ENCODE measurements at places on chromosomes 16 and 17.

- no peak for DNase-seq
These were observed 153.4 kb upstream of the GSE1 start for GRCh38 chr16:85459529-85460251.

- DNase-seq = no peak
These were observed 6.3 kb downstream of the CASKIN1 start for GRCh38 chr16:2190002-2190658.

DNA sequence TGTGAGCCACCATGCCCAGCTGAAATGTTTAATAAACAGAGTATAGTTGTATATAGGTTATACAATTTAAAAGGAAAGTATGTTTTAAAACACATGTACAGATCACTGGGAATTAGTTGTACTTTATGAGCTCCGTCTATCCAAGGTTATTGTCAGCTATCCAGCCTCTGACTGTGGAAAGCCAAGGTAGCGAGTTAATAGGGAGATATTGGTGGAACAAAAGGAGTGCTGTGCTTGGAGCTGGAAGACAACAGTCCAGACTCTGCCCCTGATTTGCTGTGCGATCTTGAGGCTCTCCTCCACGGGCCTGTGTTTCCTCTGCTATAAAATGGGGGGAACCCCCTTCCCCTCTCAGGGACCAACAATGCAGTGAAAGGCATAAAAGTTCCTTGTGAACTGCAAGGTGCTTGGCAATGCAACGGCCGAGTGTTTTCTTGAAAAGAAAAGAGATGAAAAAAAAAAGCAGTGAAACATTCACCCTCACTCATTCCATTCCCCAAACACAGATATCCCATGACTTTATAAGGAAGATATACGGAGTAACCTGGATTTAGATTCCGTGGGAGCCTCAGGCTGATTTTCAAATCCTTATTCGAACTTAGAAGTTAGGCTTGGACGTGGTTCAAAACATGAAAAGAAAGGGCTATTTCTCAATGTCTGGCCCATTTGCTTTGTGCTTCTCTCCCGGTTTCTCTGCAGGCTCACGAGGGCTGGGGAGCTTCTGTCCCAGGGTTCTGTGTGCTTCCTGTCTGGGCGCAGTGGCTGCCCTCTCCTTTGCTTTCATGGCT, 34.1 kb downstream of the CUEDC1 start:
- no peak for DNase-seq

DNA sequence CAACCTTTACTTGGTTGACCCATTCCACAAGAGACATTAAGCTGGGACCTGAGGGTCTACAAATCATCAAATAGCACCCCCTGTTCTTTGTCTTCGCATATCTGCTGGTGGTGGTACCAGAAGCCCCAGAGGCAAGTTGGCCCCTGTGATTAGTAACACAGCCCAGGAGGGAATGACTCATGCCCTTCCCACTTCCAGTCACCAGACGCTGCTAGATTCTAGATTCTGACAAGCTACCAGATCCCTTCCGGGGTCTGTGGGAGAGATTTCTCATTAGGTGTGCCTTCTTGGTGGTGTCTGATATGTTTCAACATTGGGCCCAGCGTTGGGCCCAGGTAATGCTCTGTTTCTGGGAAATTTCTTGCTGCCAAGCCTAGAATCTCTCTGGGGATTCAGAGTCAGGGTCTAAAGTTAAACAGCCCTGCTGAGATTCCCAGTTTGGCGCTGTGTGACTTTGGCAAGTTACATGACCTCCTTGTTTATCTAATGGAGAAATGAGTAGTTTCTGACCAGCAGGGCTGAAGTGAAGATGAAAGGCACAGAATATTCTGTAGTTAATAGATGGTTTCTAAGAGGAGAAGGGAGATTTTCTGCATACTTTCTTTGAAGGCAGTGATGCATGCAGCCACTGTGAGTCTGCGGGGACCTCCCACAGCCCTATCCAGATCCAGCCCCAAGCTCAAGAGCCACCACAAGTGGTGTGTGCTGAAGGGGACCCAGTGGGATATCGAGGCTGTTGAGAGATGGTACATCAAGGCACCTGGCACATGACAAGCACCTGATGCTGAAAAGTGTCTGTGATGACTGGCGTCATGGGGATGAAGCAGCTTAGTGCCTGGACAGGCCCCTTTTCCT, 3.9 kb downstream of the TRPV2 start:
- DNase-seq = no peak

DNA sequence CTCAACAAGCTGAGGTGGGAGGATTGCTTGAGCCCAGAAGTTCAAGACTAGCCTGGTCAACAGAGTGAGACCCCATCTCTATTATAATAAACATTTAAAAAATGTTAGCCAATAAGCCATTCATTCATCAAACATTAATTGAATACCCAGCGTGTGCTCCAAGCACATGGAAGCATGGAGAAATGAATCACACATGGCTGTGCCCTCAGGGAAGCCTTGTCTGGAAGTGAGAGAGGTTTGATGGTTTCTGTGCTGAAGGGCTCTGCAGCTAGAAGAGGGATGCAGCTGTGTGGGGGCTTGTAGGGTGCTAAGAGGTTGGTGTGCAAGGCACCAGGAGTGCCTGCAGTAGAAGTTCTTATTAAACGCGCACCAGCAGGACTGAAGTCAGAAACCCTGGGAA, 11.2 kb downstream of the CYB5D2 start:
- DNase-seq = no peak

GRCh38 chr17:38353086-38353604, 1.5 kb downstream of the SOCS7 start:
- DNase-seq = no peak

DNA sequence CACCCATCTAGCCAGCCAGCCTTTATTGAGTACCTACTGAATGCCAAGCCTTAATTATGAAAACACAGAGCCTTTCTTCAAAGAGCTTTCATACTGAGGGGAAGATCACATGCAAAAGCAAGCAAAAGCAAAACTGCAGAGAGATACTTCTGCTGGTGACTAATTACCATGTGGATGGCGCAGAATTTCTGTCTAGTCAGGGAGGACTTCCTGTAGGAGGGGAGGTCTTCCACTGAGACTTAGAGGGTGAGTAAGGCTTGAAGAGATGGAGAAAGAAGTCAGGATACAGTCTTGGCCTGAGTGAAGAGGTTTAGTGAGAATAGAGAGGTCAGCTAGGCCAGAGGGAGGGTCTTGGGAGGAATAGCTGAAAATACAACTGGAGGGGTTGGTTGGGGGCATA, 53.9 kb upstream of the CCL2 start:
- no peak for DNase-seq

- no peak for DNase-seq
These were observed 83.2 kb downstream of the MGAT5B start for GRCh38 chr17:76951375-76951905.

DNA sequence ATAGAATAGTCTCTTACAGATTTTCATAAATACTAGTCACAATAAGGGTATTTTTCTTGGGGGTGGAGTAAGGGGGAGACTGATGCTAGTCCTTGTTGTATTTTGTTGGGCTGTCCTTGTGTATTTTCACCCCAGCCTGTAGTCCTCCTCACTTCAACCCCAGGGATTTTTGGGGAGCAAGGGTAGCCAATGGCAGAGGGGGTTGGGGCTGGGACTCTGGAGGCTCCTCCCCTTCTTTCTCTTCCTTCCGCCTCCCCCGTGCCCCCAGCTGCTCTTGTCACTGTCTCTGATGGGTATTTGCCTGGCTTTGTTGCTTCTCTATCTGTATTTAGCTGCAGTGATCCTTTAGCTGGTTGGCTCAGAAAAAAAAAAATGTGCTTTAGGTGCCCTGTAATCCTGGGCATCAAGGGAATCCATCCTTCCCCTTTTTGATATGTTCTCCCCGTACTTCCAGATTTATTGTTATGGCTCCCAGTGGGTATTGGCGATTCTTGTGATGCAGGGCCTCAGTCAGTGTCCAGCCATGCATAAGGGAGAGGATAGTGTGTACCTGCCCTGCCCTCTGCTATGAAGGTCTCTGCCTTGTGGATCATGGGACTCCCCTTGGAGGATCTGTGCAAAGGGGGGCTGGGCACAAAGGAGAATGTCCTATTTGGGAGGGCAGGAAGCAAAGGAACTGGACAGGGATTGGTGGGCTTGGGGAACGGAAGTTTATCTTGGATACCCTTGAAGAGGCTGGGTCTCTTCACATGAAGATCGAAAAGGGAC, 16.5 kb downstream of the SNF8 start:
- DNase-seq = no peak

DNA sequence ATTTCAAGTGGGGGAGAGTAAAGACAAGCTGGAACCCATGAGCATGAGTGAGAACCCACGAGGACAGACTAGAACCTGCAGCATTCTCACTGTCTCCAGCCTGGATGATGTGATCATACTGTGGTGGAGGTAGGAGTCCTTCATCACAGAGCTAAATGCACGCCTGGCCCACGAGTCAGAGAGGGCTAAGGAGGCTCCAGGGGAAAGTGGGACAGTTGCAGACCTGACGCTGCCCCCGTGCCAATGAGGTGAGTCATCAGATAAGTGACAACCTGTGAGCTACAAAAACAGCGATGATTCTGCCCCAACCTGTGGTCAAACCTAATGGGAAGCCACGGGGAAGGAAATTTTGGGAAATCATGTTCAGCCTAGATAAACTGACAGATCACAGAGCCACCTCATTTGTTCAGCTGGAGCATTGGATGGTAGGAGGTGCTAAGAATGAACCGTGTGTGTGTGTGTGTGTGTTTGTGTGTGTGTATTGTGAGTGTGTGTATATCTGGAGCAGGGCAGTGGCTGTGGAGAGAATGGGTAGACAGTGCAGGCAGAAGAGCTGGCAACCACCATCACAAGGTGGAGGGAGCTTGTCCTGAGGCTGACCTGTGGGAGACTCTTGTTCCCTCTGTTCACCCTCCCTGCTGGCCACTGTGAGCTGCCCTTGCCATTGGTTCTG, 131.8 kb downstream of the UTP18 start:
- DNase-seq = no peak

DNA sequence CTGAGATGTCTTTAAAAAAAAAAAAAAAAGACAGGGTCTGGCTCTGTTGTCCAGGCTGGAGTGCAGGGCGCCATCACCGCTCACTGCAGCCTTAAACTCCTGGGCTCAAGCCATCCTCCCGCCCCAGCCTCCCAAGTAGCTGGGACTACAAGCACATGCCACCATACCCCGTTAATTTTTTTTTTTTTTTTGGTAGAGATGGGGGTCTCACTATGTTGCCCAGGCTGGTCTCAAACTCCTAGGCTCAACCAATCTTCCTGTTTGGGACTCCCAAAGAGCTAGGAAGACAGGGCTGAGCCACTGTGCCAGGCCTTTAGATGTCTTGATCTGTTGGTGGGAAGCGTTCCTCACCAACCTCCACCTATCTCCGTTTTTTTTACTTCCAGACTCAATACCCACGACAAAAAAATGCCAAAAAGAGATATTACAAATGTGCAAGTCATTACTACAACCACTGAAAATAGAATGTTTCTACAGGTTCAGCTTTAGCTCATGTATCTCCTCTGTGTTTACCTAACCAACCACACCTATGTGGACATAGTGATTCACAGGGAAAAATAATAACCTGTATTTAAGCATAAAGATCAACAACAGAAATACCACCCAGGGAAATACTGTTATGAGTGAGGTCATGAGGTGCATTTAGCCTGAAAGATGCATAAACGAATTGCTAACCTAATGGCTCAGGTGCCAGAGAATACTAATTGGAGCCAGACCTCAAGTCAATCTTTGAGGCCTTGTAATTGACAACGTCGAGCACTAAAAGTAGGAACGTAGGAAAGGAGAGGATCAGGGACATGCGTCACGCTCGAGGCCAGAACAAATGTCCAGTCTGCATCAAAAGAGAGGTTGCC, 22.6 kb downstream of the NACA2 start:
- no peak for DNase-seq

DNA sequence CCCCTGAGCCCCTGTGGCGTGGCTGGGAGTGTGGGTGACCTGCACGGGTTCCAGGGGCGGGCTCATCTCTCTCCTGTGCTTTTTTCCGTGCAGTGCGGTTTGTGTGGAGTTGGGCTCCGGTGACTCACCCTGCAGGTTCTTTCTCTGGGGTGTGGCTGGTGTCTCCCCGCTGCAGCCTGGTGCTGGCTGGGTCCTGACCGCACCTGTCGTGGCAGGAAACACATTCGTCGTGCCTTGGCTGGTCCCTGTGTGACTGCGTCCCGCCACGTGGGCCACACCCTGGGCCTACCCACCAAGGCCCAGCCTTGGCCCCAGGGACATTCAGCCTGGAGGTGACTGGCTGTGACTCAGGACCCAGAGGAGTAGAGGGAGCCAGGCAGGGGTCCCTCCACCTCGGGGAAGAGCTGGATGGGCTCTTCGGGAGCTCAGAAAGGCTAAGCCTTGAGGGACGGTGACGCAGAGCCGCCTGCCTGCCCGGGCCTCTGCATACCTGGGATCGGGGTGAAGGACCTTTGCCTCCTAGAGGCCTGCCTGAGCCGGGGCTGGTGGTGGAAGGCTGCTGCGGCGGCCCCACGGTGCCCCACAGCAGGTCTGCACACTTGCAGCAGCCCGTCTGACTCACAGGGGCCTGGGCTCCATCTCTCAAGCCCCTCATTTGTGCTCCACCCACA, 7.8 kb downstream of the TRAF7 start:
- no peak for DNase-seq

- DNase-seq = no peak
These were observed 3.9 kb upstream of the HEXIM1 start for GRCh38 chr17:45144199-45145034.

- no peak for DNase-seq
These were observed 137.2 kb upstream of the RPH3AL start for GRCh38 chr17:489758-490329.

GRCh38 chr17:38768417-38768816, 15.9 kb downstream of the PSMB3 start:
- DNase-seq = no peak

GRCh38 chr17:70295731-70296130, 126.4 kb downstream of the KCNJ2 start:
- no peak for DNase-seq

Measured in stimulated activated naive CD4-positive, alpha-beta T cell (primary cell).